ENCODE measurements at places on chromosomes 3 and 15.

GRCh38 chr3:32391643-32392535 lies at the start of gene CMTM7:
CMTM7 (plus strand) TSS chr3:32391853; CDS start chr3:32391907, 54 bp downstream.
- peak; percentile 83 for DNase-seq

DNA sequence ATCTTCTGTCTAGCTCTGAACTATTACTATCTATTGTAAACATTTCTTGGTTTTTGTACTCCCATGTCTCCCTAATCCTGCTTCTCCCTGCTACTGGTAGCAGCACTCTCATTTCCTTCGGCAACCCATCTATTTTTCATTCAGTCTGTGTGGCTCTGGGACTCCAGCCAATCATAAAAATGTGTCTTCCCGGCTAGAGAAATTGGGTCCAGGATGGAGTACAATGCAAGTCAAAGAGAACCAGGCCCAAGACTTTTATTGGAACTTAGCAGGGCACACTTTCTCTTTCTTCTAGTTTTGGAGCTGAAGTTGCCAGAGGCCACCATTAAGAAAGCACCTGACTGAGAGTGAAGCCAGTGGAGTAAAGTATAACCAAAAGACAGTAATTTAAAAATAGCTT lies 22.8 kb upstream of the ARHGEF26 start:
- no peak for DNase-seq

GRCh38 chr3:145865399-145866018 lies 295.5 kb downstream of the PLOD2 start:
- no peak for DNase-seq

- no peak for DNase-seq
Observed at GRCh38 chr3:43693594-43693993, 2.9 kb downstream of the ABHD5 start.

DNA sequence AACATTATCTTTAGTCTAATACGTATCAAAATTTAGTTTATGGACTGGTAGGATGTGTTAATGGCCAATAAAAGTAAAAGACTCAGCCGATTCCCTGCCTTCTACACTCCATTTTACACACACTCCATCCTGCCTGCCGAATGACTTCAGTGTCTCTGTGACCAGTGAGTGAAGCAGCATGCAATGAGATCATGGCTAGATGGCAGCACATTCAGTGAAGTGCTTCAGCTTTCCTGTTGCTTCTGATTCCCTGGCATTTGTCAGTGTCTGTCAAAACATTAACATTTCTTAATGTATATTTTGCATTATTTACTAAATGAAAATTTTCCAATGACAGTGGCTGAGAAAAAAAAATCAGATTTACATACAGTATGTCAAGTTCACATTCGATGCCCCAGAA lies 412.0 kb downstream of the FHIT start:
- no peak for DNase-seq

Measured in activated CD8-positive, alpha-beta memory T cell treated with anti-CD3 and anti-CD28 coated beads, Interleukin-2, amount 50 U/mL, for 48 hours (primary cell).